T-helper 1 cell (primary cell): ENCODE measurements at places on chromosomes 2 and 18.

DNA sequence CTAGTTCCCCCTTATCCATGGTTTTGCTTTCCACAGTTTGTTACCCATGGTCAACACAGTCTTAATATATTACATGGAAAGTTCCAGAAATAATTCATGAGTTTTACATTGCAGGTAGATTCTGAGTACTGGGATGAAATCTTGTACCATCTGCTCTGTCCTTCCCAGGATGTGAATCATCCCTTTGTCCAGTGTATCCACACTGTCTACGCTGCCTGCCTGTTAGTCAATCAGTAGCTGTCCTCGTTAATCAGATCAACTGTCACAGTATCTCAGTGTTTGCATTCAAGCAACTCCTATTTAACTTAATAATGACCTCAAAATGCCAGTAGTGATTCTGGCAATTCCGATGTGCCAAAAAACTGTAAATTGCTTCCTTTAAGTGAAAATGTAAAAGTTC, 76.3 kb downstream of the DYNC1I2 start:
- no peak for DNase-seq

DNA sequence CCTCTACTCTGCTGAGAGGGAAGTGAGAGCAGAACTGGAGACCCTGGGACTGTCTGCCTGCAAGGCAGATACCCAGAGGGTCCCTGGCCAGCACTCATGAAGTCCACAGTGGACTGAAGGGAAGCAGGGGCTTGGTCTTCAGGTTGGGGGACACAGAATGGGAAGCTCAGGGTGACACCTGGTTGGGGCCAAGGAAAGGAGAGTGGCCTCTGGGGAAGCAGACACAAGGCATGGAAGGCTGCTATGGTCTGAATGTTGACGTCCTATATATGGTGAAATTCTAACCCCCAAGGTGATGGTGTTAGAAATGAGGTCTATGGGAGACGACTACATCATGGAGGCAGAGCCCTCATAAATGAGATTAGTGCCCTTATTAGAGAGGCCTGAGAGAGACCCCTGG, 69.3 kb downstream of the MRO start:
- DNase-seq: no peak

- no peak for DNase-seq
Measured at GRCh38 chr2:152606081-152606480, 111.2 kb downstream of the PRPF40A start.

GRCh38 chr2:8692783-8693156, 10.9 kb downstream of the ID2 start:
- DNase-seq: no peak

DNA sequence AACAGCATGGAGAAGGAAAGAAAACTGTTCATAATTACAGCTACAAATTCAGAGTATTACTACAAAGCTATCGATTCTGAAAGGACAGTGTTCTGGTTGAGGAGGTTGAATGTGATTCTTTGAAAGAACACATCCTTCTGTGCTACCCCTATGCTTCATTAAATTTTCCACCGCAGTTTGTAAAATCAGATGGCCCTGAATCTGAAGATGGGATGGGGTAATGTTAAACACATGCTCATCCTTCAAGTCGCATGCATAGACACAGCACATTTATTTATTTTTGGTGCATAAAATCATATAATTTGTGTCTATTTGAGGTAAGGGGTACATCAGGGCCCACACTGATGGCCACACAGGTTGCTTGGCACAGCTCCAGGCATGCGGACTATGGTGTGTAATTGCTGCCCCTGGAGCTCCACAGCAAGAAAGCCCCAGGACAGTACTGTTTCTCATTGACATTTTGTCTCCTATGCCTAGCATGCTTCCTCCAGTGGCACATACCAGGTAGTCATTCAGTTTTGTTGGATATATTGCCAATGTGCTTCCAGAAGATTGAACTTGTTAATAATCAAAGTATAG, 238.8 kb upstream of the TANK start:
- no peak for DNase-seq

GRCh38 chr2:180829261-180829660, 151.1 kb upstream of the UBE2E3 start:
- DNase-seq: no peak

DNA sequence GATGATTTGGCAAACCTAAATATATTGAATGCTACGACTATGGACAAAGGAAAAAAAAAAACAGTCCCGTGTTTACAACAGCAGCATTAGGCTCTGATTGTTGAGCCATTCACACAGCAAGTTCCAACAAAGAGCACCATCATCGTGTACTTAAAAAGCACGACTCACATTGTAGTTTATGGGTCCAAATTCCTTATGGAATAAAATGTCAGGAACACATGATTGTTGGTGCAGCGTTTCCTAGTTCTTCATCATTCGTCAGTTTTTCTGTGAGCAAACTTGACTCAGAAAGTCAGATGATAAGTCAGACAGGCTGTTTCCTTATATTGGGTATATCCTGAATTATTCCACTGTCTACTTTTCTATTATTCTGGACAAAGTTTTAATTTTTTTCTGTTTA, 10.0 kb upstream of the KIDINS220 start:
- DNase-seq: no peak

GRCh38 chr2:158750458-158751125, 44.5 kb upstream of the DAPL1 start:
- DNase-seq: no peak

DNA sequence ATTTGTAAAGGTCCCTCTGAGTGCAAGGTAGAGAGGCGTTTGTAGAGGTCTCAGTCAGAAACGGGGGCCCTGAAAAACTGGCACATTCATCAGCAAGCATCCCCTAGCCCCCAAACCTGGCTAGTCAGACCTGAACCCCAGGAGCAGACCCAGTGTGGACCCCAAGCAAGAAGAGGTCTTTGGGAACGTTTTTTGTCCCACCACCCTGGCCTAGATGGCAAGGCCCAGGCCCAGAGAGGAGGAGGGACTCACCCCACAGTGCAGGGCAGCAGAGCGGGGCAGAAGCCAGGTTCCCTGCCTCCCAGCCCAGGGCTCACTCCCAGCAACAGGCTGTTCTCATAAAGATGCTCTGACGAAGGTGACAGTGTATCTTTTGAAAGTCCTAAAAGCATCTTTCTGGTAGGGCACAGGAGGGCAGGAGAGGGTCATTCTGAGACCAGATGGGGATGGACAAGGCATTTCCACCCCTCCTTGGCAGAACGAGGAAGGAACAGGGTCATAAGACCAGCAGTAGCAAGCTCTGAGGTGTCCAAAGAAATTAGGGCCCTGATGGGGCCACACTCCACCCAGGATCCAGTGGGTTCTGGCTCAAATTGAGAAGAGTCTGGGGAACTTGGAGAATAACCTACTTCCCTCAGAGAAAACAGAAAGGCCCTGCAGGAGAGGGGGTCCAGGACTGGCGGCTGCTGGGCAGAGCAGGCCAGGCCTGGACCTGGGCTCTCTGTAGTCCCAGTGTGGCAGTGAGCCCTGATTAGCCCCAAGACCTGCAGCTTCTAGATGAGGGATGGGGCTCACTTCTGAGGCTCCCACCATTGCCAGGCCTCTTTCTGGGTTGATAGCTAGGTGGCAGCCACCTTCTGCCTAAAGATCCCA, 18.2 kb downstream of the ADRA2B start:
- no peak for DNase-seq

DNA sequence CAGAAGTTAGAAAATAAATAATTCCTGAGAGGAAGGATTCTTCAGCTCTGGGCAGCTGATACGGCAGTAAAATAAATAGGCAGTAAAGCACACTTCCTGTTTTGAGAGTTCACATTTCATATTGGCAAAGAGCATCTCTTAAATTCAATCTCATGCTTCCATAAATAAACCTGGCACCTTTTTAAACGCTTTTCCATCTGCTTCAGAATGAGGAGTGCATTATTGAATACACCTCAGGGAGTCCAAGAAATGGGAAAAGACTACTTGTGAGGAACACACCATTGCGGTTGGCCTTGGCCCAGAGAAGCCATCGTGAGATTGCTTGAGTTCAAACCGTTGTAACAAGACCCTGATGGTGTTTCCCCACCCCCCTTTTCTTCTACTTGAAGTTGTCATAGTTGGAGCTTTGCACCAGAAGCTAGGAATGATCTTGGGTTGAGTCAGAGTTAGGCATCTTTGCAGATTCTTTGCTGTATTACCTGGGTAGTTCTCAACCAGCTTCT, 123.9 kb downstream of the RDH14 start:
- no peak for DNase-seq

GRCh38 chr18:45745817-45746461, 22.0 kb downstream of the SLC14A1 start:
- DNase-seq: no peak

- DNase-seq: no peak
Measured at GRCh38 chr18:78679031-78679430, 300.6 kb upstream of the SALL3 start.

DNA sequence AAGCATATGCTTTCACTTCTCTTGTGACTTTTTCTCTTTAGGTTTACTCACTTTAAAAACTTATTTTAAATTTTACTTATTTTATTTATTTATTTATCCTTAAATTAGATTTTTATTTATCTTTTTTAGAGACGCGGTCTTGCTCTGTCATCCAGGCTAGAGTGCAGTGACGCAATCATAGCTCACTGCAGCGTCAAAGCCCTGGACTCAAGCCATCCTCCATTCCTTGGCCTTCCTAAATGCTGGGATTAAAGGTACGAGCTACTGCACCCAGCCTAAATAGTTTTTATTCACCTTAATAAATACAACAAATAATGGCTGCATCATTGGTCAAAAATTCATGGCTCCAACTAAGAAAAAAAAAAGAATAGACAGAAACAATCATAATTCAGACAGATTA, 415.7 kb upstream of the FIGN start:
- DNase-seq: no peak

- DNase-seq: no peak
Measured at GRCh38 chr2:239349453-239350135, 51.2 kb downstream of the HDAC4 start.

- no peak for DNase-seq
Measured at GRCh38 chr2:237859082-237859433, 365 bp upstream of the RAMP1 start.

DNA sequence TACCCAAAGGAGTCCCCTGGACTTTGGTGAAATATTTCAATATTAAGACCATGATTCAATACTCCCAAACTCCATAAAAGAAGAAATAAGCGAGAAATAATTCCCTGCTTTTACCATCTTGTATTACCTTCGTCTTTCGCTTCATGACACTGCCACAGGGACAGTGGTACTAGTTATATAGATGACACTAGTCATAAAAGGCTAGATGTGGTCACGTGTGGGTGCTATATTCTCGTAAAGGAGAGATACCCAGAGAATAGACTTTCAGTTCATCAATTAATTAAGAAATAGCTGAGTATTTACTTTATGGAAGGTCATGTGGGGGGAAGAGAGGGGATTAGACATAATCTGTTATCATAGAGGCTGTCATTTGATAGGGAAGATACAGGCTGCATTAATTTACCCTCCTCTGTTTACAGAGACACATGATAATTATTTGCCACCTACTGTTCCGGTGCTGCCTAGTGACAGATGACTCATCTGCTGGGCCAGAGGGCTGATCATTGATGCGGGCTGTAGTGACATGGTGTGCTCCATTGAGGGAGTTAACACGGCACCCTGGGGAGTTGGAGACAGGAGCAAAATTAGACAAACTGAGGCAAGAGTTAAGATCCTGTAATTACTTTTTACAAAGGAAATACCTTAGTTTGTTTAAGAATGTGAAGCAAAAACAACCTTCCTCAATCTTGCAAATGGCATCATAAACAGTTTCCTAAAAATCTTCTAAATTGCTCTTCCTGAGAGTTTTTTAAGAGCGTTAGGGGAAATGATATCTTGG, 78.2 kb upstream of the ITGB6 start:
- DNase-seq: no peak

- no peak for DNase-seq
Measured at GRCh38 chr2:216695401-216695821, at the start of gene IGFBP5. Gene IGFBP5, minus strand, starts transcription at chr2:216695549. Its CDS starts 774 bp downstream, at chr2:216694775.

- no peak for DNase-seq
Measured at GRCh38 chr2:117785740-117786139, 28.8 kb upstream of the DDX18 start.

- no peak for DNase-seq
Measured at GRCh38 chr2:190478572-190479195, 55.8 kb downstream of the NEMP2 start.

DNA sequence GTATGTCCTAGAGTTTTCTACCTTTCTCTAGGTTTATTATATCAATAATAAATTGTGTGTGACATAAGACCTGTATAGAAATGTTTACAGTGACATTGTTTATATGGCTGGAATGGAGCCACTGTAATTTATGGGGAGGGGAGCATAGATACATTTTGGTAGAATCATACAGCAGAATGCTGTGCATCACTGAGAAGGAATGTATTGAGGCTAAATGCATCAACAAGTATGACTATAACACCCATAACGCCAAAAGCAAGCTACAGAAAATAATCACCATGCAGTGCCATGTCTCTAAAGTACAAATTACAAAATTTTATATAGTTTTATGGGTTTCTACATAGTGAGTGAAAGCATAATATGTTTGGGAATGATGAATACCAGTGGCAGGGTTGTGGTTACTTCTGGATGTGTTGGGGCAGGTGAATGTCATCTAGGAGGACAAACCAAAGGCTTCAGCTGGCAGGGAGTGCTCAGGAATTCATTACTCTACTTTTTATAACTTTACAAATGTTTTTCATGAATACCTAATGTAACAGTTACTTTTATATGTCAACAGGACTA, 226.0 kb upstream of the NETO1 start:
- no peak for DNase-seq

GRCh38 chr2:159110784-159111183, 142.3 kb downstream of the TANC1 start:
- DNase-seq: no peak

GRCh38 chr2:46848447-46848846, 67.2 kb downstream of the MCFD2 start:
- DNase-seq: no peak

- DNase-seq: peak; percentile 8
Measured at GRCh38 chr2:33022989-33023727, 76.4 kb downstream of the LTBP1 start.

GRCh38 chr18:61679836-61680235, 213.0 kb downstream of the RNF152 start:
- DNase-seq: no peak

GRCh38 chr2:217742841-217743240, 260.0 kb downstream of the TNS1 start:
- DNase-seq: no peak

- no peak for DNase-seq
Measured at GRCh38 chr2:71602581-71602980, 149.2 kb downstream of the DYSF start.

GRCh38 chr18:985212-985661, 80.6 kb downstream of the ADCYAP1 start:
- no peak for DNase-seq

- DNase-seq: no peak
Measured at GRCh38 chr2:60973705-60974104, 43.8 kb upstream of the PEX13 start.

DNA sequence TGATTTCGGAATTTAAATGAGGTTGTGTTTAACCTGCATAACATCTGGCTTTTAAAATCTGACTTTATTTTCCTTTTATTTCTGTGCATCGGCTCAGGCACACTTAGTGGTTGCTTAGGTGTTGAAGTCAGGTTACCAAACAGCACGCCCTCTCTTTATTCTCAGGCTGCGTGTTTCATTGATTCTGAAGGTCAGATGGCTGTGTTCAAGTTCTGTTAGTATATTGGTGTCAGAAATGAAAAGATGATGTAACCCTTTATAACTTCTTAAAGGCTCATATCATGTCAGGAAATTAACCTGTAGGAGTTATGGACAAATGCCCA, 246.5 kb downstream of the LDLRAD4 start:
- DNase-seq: no peak

GRCh38 chr2:122033778-122034177, 278.3 kb downstream of the TSN start:
- no peak for DNase-seq

GRCh38 chr18:26301681-26302080, 75.4 kb downstream of the TAF4B start:
- DNase-seq: no peak
